ENCODE measurements at places on chromosomes 5 and 9. TPM values are rescaled to one million over a fixed set of nuclear protein-coding genes. Genes with fewer than 3 reads are reported as not detected.
A peak's percentile ranks its signal among the peaks of the same experiment; 100 is the strongest.

DNA sequence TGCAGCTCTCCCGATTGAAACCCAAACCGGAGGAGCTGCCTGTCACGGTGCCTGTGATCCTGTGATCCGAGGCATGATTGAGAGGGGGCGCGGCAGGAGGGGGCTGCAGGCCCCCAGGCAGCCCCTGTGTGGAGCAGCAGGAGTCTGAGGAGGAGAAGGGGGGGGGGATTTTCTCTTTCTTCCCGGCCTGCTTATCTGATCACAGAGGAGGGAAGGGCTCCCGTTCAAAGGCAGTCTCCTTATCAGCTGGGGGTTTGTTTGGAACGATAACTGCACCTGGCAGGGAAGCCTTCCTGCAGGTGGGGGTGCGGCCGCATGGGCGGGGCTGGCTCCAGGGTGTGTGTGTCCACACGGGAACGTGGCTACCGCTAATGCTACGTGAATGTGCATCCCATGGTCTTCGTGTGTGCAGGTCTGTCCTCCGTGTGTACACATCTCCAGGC is 38.4 kb downstream of the LMX1B start:
- H3K4me3 ChIP-seq: no peak overlapping the region
- DNase-seq: no peak
- no peaks in the 10 kb centered on the region for H3K4me1 ChIP-seq
- no peak overlapping the region for H3K27ac ChIP-seq

- no peak overlapping the region for H3K27ac ChIP-seq
- H3K4me1 ChIP-seq: no peaks in the 10 kb centered on the region
Measured at GRCh38 chr5:1926071-1926440, 43.3 kb upstream of the IRX4 start.

- H3K27ac ChIP-seq: no peak overlapping the region
- H3K4me3 ChIP-seq: no peak overlapping the region
- no peak for DNase-seq
- H3K4me1 ChIP-seq: no peaks in the 10 kb centered on the region
- H3K27me3 ChIP-seq: no peaks in the 10 kb centered on the region
Measured at GRCh38 chr9:72460342-72461312, 60.8 kb upstream of the TMC1 start.

GRCh38 chr9:4174546-4175175 is 125.2 kb downstream of the GLIS3 start:
- peak; percentile 22 for DNase-seq
- no peak overlapping the region for H3K4me3 ChIP-seq
- no peaks in the 10 kb centered on the region for H3K27me3 ChIP-seq
- H3K36me3 ChIP-seq: no peaks in the 10 kb centered on the region
- peaks cover 9% of the 10 kb centered on the region for H3K4me1 ChIP-seq

Gene MGAT1
- 224 TPM for total RNA-seq

DNA sequence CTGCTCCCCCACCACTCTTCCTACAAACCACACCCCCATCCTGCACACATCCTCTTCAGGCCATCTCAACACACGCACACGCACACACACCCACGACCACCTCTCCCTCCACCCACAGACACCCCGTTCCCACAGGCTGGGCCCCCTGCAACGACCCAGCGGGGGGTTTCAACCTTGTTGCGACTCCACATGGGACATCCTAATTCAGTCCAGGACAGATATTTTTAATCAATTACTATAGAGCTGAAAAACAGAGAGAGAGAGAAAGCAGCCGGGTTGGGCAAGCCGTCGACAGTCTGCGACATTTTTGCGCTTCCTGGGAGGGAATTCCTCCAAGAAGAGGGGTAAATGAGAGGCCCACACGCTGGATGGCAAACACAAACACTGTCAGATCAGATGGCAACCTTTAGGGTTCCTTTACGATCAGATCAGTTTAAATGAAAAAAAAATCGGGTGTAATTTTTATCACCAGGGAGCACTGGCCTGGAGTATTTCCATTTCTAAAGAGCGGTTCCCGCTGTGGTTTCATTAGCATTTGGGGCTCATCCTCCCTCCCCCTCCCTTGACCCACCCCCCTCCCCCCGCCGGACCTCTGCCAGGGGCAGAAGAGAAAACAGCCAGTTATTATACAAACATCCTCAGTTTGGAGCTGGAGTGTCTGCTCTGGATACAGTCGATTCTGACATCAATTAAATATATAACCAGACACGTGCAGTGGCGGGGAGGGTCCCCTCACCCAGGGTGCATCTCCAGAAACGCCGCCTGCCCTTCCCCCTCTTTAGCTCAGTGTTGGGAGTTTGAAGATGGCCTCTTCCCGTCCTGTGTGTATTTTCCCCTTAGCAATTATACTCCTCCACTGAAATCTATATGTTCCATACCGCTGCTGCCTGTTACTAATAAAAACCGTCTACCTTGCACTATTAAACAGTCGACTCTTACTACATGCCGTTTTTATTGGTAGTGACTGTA is 2.3 kb upstream of the IRX2 start:
- H3K36me3 ChIP-seq: no peaks in the 10 kb centered on the region
- H3K27ac ChIP-seq: no peak overlapping the region
- H3K27me3 ChIP-seq: peaks cover 95% of the 10 kb centered on the region

- H3K27me3 ChIP-seq: no peaks in the 10 kb centered on the region
- H3K36me3 ChIP-seq: no peaks in the 10 kb centered on the region
Measured at GRCh38 chr5:110161162-110161561, 471.4 kb downstream of the MAN2A1 start.

GRCh38 chr5:135221187-135221473 is 177.9 kb downstream of the MACROH2A1 start:
- no peaks in the 10 kb centered on the region for H3K4me1 ChIP-seq
- H3K36me3 ChIP-seq: no peaks in the 10 kb centered on the region
- no peak overlapping the region for H3K27ac ChIP-seq

Gene DIPK1B
- total RNA-seq: 2.9 TPM

GRCh38 chr5:9782826-9783560 is 152.8 kb upstream of the TAS2R1 start:
- H3K4me3 ChIP-seq: no peak overlapping the region
- H3K4me1 ChIP-seq: no peaks in the 10 kb centered on the region
- no peaks in the 10 kb centered on the region for H3K27me3 ChIP-seq
- H3K36me3 ChIP-seq: no peaks in the 10 kb centered on the region
- H3K27ac ChIP-seq: no peak overlapping the region
- no peak for DNase-seq

- no peaks in the 10 kb centered on the region for H3K36me3 ChIP-seq
- H3K4me3 ChIP-seq: no peak overlapping the region
- no peak for DNase-seq
- H3K4me1 ChIP-seq: no peaks in the 10 kb centered on the region
Measured at GRCh38 chr9:69623276-69623675, 48.9 kb downstream of the APBA1 start.

- H3K27me3 ChIP-seq: no peaks in the 10 kb centered on the region
- no peaks in the 10 kb centered on the region for H3K4me1 ChIP-seq
- no peak for DNase-seq
- no peaks in the 10 kb centered on the region for H3K36me3 ChIP-seq
- H3K4me3 ChIP-seq: no peak overlapping the region
Measured at GRCh38 chr5:179585941-179586401, 35.6 kb downstream of the RUFY1 start.

DNA sequence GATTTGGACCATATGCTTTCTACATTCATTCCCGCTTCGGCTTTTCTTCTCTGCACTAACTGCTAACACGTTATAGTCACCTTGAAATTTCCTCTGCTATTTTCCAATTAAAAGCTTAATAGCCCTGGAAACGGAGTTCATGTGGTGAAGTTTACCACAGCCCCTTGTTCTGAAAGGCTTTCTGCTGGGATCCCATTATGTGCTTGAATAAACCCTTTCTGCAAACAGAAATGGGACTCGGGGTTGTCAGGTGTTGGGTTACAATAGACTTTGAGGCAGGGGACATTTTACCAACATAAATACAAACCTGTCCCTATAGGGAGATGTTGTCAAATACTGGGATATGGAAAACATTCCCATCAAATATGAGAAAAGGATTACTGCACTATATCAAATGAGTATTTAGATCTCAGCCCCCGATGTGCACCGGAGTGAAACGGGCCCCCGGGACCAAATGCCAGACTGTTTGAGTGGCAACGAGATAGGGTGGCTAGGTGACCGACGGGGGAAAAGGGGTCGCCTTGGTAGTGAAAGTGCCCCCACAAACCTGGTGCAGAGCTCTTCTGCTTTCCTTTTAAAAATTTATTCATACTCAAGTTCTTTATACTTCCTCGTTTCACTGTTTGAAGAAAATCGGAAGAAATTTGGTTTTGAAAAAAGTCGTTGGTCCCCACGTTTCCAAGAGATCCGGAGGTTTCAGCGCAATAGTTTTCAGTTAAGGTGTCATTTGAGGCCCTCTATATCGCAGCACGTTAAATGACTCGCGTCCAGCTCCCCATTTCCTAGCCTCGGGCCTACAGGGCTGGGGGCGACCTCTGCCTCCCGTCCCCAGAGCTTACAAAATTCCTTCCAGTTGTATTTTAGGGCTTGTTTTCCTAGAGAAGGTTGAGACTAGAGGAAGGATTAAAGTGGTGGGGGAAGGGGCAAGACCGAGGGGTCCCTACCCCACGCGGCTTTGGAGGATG is 2.1 kb upstream of the DMRT3 start:
- H3K4me3 ChIP-seq: no peak overlapping the region
- H3K27me3 ChIP-seq: peaks cover 99% of the 10 kb centered on the region
- no peaks in the 10 kb centered on the region for H3K36me3 ChIP-seq
- H3K4me1 ChIP-seq: peaks cover 7% of the 10 kb centered on the region
- H3K27ac ChIP-seq: no peak overlapping the region

DNA sequence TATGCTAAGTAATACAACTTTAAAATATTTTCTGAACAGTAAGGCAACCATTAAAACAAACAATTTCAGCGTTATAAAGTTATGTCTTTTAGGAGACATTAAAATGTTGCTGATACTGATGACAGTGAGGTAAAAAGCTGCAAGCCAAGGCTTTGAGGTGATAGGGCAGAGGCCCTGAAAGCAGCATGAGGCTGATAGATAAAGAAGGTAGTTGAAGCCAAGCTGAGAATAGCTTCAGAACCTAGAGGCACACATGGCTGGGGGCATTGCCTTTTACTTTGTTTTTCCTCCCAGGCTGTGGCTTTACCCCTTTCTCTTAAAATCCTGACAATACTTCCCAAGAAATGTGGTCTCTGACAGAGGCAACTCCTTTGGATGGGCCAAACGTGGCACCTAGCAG is 149.0 kb upstream of the WWC1 start:
- H3K27me3 ChIP-seq: no peaks in the 10 kb centered on the region
- H3K27ac ChIP-seq: no peak overlapping the region
- no peaks in the 10 kb centered on the region for H3K36me3 ChIP-seq
- no peak overlapping the region for H3K4me3 ChIP-seq

- DNase-seq: no peak
- no peak overlapping the region for H3K4me3 ChIP-seq
- H3K27ac ChIP-seq: no peak overlapping the region
Measured at GRCh38 chr5:9445826-9446388, 100.0 kb downstream of the SEMA5A start.

- no peaks in the 10 kb centered on the region for H3K36me3 ChIP-seq
- no peaks in the 10 kb centered on the region for H3K4me1 ChIP-seq
- no peak overlapping the region for H3K27ac ChIP-seq
- DNase-seq: no peak
Measured at GRCh38 chr5:142609142-142609541, 76.7 kb downstream of the FGF1 start.

DNA sequence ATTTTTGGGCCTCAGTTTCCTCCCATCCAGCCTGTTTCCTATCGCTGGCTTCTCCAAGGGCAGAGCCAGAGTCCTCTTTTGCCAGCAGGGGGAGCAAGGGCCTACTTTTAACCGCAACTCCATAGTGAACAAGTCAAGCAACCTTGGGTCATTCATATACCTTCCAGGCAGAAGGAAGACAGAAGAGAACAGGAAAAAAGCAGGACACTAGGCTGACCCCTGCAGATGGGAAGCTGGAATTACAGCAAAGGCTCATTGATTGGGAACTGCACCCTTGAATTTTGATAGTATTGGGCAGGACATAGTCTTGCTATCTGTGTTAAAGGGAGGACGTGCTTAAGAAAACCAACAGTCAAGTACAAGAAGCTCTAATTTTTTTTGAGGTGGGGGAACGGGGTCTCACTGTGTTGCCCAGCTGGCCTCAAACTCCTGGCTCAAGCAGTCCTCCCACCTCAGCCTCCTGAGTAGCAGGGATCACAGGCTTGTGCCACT is 30.1 kb downstream of the QRFP start:
- no peak overlapping the region for H3K27ac ChIP-seq
- H3K36me3 ChIP-seq: no peaks in the 10 kb centered on the region

DNA sequence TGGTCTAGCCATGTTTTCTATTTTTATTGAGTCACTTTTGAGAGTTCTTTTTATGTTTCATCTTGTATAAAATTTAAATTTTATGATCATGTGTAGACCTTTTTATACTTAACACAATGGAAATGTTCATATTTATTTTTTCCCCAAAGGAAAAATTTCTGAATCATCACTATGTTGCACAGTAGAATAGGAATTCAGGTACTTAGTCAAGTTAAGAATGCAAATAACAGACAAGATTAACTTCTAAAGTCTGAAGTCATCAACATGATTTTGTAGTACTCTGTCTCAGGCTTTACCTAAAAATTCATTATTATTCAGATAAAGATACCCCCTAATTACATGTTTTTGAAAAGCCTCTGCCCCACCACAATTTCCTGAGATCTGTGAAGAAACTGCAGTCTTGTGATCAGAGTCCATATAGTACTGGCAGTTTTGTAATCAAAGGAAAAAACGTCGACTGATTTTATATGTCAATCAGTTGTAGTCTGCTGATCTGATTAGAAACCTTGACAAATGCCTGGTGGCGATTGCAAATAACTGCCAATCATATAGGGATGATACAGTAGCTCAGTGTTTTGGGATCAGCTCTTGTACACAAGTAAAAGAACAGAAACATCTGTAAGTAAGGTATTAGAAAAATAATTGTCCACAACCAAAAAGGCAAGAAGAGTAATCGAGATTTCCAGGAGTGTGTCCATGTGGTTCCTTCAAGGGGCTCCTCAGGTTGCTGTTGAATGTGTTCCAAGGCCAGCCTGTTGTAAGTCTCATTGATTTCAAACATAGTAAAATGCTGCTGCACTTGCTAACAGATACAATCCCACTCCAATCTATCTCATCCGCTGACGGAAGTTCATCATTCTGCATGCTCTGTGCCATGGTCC is 352.4 kb downstream of the ARRDC3 start:
- peaks cover 62% of the 10 kb centered on the region for H3K4me1 ChIP-seq
- H3K27ac ChIP-seq: no peak overlapping the region
- DNase-seq: no peak
- no peak overlapping the region for H3K4me3 ChIP-seq
- H3K36me3 ChIP-seq: no peaks in the 10 kb centered on the region
- H3K27me3 ChIP-seq: no peaks in the 10 kb centered on the region

Gene LRRC26
- not detected for total RNA-seq

Measured in adrenal gland (tissue), 19 donors.